ENCODE measurements at places on chromosomes 3 and 15.

GRCh38 chr3:23653647-23654525, 151.9 kb upstream of the UBE2E1 start:
- DNase-seq = no peak

DNA sequence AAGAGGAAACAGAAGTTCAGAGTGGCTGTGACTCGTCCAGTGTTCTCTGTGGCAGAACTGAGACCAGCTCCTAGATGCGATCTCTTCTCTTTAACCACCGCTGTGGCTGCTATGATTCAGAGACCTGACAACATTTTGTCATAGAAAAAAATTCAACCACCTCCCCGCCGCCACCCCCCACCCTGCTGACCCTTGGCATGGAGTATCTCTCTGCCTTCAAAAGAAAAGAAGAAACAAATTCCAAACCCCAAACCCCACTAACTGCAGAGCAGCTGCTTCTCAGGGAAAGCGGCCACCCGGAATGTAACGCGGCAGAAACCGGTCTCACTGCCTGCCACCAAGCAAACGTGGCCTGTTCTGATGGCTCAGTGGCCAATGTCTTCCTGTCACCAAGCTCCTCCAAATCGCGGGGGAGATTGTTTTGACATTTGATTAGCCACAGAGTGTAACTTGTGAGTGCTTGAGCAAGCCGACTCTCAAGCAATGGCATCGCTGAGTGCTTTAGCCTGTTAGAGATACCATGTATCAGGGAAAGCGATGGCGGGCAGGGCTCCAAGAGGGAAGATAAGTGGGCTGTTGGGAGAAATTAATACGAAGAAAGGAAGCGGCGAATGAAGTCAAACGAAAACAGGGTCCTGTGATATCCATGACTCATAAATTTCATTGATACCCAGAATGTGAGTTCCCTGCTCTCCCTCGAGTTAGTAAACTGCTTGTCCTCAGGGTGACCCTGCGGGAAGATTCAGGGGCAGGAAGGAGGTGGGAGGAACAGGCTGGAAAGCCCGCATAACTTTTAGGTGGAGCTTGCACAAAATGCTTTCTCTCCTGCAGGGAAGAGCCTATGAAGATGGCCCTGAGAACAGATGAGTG, 44.8 kb upstream of the TLE3 start:
- DNase-seq = peak; percentile 53

- DNase-seq = peak; percentile 56
Observed at GRCh38 chr3:170355738-170356595, 1.5 kb upstream of the SKIL start.

- DNase-seq = no peak
Observed at GRCh38 chr3:1666865-1667264, 431.8 kb upstream of the CNTN4 start.

DNA sequence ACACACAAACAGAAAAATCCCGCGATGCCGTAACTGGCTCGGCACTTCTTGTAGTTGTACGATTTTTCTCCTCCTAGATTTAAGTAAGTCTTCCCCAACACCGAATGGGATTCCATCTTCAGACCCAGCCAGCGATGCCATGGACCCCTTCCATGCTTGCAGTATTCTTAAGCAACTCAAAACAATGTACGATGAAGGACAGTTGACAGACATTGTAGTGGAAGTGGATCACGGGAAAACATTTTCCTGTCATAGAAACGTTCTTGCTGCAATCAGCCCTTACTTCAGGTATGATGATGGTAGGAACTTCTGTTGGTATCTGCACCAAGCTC, 763 bp downstream of the KBTBD8 start:
- DNase-seq = no peak

DNA sequence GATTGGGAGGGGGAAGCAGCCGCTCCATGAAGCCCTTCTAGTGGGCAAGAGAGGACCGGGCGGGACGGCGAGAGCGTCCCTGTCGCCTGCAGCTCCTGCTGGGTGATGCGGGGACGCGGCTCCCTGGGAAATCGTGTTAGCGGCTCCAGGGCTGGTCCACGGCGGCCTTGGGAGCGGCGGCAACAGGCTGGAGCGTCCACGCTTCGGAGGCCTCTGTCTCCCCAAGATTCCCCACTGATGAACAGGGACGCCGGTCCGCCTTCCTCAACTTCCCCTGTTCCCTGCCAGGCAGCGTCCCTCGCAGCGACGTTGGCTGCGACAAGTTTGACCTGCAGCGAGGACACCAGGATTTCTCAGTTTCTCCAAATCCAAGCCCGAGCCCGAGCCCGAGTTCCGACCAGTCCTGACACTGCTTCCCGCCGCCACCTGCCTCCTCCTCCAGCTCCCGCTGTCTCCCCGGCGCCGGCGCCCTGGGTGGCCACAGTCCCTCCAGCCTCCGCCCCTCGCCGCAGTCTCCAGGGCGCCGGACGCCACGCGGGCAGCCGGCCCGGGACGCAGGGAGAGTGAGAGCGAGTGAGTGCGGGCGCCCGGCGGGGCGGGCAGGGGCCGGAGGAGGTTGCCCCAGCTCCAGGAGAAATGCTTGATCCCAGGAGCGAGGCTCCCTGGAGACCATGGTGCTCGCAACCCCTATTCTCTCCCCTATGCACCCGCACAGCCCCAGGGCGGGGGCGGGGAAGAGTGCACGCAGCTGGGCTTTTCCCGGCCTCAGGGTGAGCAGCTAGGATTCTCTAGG, 78.1 kb upstream of the RNF7 start:
- DNase-seq = peak; percentile 81

GRCh38 chr15:38721568-38721945, 156.9 kb upstream of the RASGRP1 start:
- DNase-seq = no peak

DNA sequence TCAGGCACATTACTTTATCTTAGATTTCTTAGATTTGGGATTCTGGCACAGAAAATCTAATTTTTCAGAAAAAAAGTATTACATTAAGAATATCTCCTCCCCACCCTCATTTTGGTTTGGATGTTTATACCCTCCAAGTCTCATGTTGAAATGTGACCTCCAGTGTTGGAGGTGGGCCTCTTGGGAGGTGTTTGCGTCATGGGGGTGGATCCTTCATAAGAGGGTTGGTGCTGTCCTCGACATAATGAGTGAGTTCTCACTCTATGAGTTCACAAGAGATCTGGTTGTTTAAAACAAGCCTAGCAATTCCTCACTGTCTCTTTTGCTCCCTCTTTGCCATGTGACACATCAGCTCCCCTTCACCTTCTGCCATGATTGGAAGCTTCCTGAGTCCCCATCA, 45.6 kb upstream of the WWTR1 start:
- DNase-seq = no peak
